ENCODE measurements at places on chromosomes 6 and 20.

DNA sequence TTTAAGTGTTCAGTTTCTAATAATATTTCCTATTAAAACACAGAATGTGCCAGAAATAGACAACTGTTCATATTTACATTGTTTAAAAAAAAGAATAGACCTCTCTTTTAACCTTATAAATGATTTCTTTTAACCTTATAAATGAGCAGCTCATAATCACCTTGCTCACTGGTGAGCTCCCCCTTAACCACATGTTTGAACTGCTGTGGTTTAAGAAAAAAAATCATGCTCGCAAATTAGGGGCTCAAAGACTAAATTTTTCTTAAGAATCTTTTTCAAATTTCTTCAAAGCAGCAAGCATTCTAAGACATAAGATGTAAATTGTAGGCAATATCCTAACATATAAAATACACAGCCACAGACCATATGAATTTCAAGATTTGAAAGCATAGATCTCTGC lies 32.8 kb downstream of the FAM8A1 start:
- no peak for DNase-seq

GRCh38 chr6:65161661-65162060 lies 545.4 kb downstream of the EYS start:
- no peak for DNase-seq

- DNase-seq = no peak
Measured at GRCh38 chr20:5973971-5974370, 23.5 kb downstream of the MCM8 start.

DNA sequence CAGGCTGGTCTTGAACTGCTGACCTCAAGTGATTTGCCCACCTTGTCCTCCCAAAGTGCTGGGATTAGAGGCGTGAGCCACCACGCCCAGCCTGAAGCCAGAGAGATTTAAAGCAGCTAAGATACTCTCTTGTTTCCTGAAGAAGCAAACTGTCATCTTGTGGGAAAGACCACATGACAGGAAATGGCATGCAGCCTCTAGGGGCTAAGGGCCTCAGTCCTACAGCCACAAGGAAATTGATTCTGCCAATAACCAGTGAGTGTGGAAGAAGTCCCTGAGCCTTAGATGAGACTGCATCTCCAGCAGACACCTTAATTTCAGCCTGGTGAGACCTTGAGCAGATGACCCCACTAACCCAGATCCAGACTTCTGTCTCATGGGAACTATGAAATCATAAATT lies 40.9 kb downstream of the KIZ start:
- no peak for DNase-seq

DNA sequence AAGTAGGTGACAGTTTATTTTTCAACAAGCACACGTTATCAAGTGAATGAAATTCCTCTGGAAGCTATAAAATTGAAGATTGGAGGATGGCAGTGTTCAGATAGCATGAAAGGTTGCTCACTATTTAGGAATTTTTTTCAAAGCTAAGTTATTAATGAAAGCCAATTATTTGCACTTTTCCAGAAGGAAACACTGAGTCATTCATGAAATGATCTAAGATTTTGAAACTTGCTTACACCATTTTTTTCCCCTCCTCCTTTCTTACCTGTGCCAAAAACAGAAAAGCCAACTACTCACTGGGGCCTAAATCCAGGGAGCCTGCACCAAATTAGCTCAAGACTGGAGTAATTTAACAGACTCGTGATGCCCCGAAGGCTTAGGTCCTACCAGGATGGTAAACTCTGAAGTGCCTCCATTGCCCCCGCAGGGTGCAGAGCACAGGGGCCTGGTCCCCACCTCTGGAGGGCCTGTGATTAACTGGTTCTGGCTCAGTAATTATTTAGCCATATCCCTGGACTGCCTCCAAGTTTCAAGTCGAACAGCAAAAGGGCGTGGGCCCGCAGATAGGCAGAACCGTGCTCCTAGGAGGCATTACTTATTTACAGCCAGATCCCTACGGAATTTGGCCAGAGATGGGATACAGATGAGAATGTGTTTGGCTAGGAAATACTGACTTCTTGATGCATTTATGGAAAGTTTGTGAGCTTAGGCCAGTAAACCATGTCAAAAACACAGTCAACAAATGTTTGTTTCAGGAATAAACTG lies 28.0 kb upstream of the ZNF217 start:
- no peak for DNase-seq

- DNase-seq = no peak
Measured at GRCh38 chr20:16143596-16143995, 429.7 kb downstream of the KIF16B start.

DNA sequence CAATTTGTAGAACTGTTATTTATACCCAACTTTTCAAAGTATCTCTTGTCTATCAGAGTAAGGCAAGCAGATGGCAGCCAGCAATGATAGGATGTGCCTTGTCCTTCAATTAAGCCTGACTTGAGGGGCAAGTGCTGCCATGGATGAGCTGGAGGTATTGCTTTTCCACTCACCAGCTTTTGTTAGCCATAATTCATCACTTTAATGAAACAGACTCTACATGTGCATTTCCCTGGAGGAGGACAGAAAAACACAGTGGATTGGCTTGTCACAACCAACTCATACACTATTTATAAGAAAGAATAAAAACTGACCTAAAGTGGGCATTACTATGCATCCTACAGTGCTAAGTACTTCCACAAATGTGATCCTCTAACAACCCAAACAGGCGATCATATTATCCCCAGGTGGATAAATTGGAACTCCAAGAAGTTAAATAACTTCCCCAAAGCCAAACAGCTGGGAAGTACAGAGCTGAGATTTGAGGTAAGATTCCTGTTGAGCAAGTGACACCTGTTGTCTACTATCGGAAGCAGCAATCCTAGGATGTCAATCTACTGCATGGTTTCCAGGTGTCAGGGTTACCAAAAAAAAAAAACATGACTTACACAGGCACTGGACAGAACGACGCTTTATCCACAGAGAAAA lies 73.9 kb upstream of the NRSN1 start:
- DNase-seq = no peak

- DNase-seq = no peak
Measured at GRCh38 chr6:41594326-41594725, 43.9 kb upstream of the MDFI start.

DNA sequence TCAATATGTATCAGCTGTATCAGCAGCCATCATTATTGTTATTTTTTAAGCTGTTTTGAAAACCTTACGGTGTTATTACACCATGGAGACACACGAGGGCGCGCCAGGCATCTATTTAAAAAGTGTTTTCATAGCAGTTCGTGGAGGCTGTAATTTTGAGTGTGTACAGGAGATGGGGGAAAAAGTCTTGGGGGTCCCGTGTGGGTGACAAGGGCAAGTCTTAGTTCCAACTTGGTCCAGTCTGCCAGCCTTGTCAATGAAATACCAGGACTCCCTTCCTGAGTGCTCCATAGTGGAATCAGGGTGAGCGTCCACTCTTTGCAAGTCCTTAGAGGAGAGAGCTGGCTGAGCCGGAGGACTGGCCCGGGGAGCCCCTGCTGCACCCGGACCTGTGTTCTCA lies 43.3 kb downstream of the SLC2A10 start:
- DNase-seq = peak; percentile 8
